Activated naive CD4-positive, alpha-beta T cell (primary cell): ENCODE measurements at places on chromosomes 3 and 15.

GRCh38 chr3:15050405-15051092 lies 14.6 kb downstream of the MRPS25 start:
- DNase-seq: no peak

- DNase-seq: no peak
These were observed 14.7 kb upstream of the CA12 start for GRCh38 chr15:63396152-63396928.

- DNase-seq: no peak
These were observed 329.9 kb downstream of the SV2B start for GRCh38 chr15:91429973-91430372.

DNA sequence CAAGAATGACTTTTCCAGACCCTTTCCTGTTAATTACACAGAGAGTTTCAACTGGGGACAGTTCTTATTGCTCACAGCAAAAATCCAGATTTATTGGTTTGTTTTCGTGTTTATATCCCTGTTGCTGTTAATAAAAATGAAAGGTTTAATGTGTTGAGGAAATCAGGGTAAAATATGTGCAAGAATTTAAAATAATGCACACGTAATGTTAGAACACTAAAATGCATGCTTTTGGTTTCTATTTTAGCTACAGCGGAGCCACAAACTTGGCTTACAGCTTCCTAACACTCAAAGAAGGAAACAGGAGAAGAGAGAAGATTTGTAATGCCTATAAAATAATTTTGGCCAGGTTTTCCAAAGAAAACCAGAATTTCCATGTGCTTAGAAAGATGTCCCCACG lies 62.7 kb downstream of the CASR start:
- DNase-seq: no peak

DNA sequence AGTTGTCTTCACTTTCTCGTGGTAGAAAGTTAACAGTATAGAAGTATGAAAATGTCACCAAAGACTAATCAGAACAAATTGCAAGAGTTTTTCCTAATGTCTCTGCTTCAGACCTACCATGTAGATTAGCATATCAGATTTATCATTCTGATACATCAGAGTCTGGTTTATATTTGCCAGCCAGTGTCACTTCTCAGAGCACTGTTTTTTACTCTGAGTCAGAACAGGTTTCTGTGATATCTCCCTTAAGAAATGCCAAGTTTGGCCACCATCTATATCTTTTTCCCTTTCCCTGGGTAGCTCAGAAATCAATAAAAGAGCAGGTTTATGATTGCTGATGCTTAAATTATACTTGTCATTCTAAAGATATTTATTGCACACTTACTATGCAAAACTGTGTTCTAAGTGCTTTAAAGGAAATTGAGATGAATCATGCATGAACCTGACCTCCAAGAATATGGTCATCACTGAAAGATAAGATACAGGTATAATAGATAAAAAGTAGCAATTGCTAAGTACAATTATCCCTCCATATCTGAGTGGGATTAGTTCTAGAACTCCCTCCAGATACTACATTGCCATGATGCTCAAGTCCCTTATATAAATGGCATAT lies 672.7 kb upstream of the NAALADL2 start:
- DNase-seq: no peak

DNA sequence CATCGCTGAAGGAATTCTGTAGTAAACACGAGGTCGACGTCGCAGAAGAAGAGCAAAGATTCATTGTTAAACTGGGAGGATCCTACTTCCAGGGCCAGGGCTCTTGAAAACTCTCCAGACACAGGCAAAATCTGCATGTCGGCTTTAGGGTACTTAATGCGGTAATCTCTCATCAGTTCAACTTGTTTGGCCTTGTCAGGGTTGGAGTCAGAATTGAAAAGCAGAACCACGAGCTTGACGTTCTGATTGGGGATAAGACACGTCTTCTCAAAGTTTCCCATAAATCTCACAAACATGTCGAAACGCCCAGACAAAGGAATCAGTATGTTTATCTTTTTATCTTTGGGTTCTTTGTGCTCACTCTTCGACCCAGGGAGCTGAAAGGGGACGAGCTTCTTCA lies 74.0 kb downstream of the CHSY1 start:
- DNase-seq: no peak

DNA sequence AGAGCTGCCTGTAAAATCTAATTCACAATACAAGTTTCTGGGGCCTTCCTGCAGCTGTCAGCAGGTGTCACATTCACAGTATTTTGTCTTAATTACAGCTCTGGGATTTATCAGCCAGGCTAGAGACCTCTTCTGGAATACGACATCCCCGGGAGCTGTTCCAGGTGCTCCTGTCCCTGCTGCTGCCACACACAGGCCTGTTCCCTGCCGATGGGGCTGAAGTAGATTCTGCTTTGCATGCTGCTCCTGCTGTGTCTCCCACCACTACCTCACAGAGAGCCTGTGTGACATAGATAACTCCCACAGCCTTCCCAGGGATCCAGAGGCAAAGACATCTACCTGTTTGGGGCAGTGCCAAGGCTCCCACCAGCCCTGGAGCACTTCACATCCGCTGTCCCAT lies 20.4 kb downstream of the COLQ start:
- no peak for DNase-seq

DNA sequence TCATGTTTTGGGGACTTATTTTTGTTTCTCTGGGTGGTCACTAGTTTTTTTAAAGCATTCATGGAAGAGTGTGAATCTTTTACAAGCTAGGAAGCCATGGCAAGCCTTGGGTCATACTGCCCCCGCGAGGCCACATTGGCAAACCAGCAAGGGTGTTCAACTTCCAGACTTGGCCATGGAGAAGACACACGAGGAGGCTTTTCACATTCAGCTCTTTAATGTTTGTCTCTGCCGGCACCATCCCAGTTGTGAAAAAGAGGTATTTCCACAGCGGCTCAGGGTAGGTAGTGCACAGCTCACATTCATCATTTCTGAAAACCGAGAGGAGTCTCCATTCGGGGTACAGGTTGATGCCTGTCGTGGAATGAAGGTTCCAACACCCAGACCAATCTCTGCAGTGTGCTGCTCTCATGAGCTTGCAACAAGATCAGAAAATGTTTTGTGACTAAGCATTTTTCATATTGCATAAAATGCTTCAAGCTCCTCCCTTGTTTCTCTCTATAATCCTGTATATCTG lies 7.7 kb downstream of the CCR5 start:
- no peak for DNase-seq

DNA sequence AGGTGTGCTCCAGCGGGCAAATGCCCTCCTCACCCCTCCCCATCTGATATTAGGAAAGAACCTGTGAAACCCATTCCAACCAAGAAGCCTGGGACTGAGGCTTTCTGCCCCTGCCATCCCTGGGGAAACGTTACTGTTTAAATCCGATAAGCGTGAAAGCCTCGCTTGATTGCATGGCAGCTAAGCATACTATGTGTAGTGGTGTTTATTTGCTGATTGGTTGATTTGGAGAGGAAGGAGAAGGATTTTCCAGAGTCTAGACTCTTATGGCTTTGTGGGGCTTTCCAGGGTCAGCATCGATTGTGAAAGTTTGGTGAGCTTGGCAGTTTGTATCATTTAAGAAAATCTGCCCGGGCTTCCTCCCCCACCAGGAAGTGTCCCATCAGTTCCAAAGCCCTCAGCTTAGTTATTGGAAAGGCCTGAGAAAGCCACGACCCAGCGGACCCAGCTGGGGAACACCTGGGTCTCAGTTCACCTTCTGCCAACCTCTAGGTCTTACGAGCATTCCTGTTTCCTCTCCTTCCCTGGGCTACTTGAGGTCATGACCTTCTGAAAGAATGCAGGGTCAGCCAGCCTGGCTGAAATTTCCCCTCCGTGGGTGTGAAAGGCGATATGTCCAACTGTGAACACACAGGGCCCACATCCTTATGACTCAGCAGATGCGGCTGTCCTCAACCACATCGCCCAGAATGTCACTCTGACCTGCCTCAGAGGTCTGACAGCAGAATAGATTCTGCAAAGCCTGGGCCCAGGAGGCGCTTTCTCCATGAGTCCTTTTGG lies 62.8 kb upstream of the HERC1 start:
- DNase-seq: no peak
